ENCODE measurements at places on chromosomes 4 and X. TPM values are rescaled to one million over a fixed set of nuclear protein-coding genes. Genes with fewer than 3 reads are reported as not detected.

Gene MGAT4D
- total RNA-seq, result not detected

Gene SH3D19
- 95.9 TPM for total RNA-seq

Gene FATE1
- not detected for total RNA-seq

Gene NDP
- total RNA-seq, result 0.41 TPM

Gene PWWP3B
- total RNA-seq, result 8.1 TPM

Gene TLR6
- total RNA-seq, result 5.0 TPM

Gene MAGEA6
- not detected for total RNA-seq

Gene RGN
- 2.4 TPM for total RNA-seq

Gene ODAPH
- not detected for total RNA-seq

Gene CCNI
- total RNA-seq, result 190 TPM

Gene ADH1A
- total RNA-seq, result 0.27 TPM

Gene FGF13
- 26.5 TPM for total RNA-seq

Gene SYTL4
- total RNA-seq, result 5.1 TPM

Gene LRIT3
- under 0.01 TPM for total RNA-seq

Gene P2RY4
- total RNA-seq, result 0.09 TPM

Gene PABPC5
- total RNA-seq, result 1.8 TPM

Gene MAGEC3
- total RNA-seq, result not detected

Gene NKX3-2
- total RNA-seq, result 1.9 TPM

Gene MAGEB4
- not detected for total RNA-seq

Gene C4orf51
- not detected for total RNA-seq

Gene FAM9B
- not detected for total RNA-seq

Gene DSPP
- total RNA-seq, result not detected

Gene LRBA
- 44.2 TPM for total RNA-seq

Gene PLS3
- total RNA-seq, result 309 TPM

Gene NXF2B
- not detected for total RNA-seq

Gene GLOD5
- not detected for total RNA-seq

Gene SLC10A4
- total RNA-seq, result not detected

Gene SASH3
- total RNA-seq, result not detected

Gene CENPVL3
- not detected for total RNA-seq

Gene MGARP
- 56.9 TPM for total RNA-seq

Gene GPR50
- total RNA-seq, result not detected

All from fibroblast of the aortic adventitia (primary cell).